ENCODE measurements at places on chromosomes 5 and 9.

DNA sequence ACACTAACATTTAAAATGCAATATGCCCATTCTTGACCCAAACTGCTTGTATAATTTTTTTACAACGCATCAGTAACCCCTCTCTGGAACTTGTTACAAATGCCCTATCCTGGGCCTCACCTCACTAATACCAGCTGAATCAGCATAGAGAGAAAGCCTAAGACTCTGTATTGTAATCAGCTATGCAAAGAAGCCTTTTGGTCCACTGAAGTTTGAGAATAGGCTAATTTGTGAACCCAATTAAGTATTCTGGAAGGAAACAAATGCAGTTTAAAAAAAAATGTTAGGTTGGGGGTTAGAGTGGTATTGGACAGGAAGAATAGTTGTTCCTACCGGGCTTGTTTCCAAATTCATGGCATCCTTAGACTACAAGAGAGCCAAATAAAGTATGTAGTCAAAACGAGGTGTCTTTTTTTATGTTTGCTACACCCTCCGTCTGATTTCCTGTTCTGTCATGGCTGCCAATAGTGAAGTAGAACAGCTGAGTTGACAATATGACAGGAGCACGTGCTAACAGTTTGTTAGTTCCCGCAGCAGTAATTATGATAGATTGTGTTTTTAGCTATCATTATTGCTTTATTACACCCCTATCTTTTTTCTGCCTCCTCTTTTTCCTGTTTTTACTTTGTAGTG lies 1048.7 kb upstream of the NUDT12 start:
- no peak for DNase-seq

DNA sequence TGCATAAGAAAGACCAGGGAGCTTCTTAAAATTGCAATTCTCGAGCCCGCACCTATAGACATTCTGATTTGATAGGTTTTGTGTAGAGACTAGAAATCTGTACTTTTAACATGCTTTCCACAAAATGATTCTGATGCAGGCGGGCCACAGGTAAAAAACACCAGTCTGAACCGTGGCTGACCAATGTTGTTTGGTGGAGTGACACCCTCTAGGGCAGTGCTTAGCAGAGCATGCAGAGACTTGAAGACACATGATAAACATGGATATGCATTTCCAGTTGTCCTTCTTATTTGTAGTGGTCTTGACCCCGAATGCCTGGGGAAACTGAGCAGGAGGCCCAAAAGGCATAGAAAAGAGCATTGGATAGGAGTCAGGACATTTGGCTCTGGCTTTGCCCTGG lies 10.5 kb upstream of the COL15A1 start:
- no peak for DNase-seq

DNA sequence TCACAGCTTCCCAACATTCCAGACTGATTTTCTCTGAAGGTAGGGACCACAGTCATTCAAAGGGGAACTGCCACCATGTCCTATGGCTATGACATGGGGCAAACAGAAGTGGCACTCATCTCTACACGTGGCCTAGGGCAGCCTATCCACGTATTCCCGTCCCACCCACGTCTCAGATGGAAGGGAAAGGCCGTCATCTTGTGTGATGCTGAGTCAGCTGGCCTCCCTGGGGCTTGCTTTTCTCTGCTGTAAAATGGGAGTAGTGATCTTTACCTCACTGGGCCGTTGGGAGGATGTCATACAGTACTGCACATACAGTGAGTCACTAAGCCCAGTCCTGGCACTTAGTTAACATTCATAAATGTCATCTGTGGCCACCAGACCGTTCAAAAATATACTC lies 72.3 kb downstream of the RAPGEF1 start:
- DNase-seq: no peak

GRCh38 chr9:89808076-89808755 lies 203.4 kb downstream of the GADD45G start:
- DNase-seq: no peak

DNA sequence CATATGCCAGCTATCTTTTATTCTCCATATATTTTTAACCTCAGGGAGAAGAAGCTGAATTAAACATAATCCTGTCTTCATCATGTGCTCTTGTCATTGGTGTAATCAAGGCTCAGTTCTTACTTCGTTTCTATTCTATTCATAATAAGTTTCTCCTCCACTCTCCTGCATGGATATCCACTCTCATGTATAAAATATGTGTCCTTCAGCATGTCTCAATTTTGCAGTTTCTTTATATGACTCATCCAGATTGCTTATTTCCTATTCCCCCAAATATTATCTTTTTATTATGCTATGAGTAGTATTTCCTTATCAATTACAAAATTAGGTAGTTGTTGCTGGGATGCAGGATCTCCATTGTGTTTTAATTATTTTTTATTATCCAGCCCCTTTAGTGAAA lies 643.7 kb upstream of the ACO1 start:
- DNase-seq: no peak

DNA sequence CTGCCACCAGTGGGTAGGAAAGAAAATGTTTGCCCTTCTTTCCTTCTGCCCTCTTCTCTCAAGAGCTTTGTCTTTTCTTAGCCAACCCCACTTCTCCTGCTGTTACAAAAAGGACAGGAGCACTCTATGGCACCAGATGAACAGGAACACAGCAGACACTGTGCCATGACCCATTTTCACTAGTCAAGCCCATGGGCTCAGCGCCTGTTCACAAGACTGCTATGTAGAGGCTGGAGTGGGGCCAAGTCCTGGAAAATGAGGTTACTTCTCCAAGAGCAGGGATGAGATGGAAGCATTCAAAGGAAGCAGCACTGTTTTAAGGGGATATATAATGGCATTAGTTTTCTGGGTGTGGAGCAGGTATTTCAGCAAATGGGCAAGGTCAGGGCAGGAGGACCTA lies 46.8 kb upstream of the GRAMD2B start:
- DNase-seq: no peak

- DNase-seq: no peak
Observed at GRCh38 chr5:176693477-176693851, 46.2 kb downstream of the TSPAN17 start.

- no peak for DNase-seq
Observed at GRCh38 chr9:32764139-32764538, 19.2 kb upstream of the TMEM215 start.

GRCh38 chr9:123059472-123060220 lies 26.2 kb downstream of the GPR21 start:
- DNase-seq: no peak

- peak; percentile 95 for DNase-seq
Observed at GRCh38 chr9:136695435-136695895, 8.2 kb upstream of the AGPAT2 start.

- no peak for DNase-seq
Observed at GRCh38 chr9:96587338-96588315, 32.0 kb downstream of the CDC14B start.

DNA sequence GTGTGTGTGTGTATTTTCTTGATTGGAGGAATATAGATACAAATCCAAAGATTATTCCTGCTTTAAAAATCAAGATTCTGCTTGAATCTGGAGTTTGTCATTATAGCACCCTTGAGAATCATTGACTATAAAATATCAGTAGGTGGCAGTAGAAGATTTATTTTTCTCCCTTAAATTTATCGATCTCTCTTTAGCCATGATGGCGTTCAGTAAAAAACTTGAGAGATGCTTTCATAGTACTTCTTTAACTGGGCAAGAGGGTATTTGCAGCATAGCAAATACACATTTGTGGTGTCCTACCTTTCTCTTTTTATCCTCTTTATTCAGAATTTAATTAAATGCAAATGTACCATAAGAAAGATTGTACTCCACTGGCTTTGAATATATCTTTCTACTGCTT lies 307.7 kb downstream of the ADGRV1 start:
- DNase-seq: peak; percentile 28

DNA sequence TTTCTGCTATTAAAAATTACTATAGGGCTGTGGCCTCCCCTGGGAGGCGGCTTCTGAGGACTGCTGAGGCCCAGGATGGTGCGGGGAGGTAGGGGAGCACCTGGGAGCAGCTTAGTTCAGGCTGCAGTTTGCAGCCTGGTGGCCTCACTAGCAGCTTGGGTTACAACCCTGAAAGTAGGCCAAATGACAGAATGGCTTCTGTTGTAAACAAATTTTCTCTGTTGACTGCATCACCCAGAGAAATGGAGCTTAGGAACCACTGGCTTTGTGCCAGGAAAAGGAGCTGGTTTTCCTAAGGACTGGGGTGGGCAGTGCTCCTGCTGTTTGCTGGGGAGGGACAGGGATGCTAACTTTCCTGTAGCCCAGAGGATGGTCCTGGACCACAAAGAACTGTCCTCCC lies 130.3 kb downstream of the ENTREP1 start:
- DNase-seq: peak; percentile 65

GRCh38 chr5:174189654-174190541 lies 144.4 kb downstream of the NSG2 start:
- DNase-seq: no peak

GRCh38 chr9:115943431-115944165 lies 210.0 kb upstream of the PAPPA start:
- DNase-seq: no peak

DNA sequence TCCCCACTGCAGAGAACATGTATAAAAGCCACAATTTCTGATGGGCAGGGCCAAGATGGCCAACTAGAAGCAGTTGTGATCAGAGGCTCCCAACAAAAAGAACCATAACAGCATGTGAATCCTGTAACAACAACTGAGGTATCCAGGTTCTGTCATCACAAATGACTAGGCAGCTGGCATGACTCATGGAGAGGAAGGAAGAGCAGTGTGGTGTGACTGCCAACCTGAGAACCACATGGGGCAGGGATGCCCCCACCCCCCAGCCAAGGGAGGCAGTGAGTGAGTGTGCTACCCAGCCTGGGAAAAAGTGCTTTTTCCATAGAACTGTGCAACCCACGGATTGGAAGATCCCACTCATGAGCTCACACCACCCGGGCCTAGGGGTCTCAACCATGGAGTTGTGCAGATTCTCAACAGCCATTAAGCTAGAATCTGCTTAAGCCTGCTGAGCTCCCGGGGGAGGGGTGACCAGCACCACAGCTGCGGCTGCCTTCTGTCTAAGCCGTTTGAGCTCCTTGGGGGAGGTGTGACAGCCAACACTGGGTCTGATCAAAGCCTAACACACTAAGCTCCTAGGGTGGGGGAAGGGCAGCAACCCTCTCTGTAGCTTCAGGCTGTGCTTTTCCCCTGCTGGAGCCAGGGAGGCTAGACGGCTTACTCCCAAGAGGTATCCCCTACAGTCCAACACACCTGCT lies 80.1 kb upstream of the DMAC1 start:
- DNase-seq: no peak

DNA sequence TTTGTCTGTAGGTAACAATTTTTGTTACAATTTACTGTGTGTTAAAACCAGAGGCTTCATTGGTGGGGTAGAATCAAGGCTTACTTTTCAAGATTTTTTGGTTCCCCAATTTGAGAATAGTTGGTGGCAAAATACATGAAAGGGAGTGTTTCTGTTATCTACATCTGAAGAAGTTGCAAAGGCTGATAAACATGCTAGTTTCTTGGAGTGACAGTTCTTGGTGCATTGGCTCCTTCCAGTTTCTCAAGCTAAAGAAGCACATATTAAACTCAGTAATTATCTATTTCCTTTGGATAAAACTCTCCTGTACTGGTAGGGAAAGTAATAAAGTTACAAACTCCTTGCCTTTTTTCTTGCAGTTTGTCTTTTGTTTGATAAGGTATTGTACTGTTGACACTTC lies 5.9 kb downstream of the MACIR start:
- no peak for DNase-seq

DNA sequence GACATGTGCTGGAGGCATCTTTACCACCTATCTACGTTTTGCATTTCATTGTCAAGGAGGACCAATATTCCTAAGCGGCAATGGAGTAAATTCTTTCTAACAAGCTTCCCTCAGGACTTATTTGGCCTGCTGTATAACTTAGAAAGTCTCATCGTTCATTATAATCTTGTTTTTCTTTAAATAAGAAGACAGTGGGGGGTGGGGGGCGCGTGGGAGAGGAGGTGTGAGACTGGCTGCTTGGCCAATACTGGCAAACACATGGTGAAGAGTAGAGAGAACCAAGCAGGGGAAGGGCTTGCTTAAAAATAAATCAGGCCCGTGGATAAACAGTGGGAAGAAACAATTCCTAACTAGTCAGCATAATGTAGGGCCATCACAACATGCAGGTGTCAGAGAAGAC lies 217.2 kb downstream of the GRIA1 start:
- DNase-seq: no peak

DNA sequence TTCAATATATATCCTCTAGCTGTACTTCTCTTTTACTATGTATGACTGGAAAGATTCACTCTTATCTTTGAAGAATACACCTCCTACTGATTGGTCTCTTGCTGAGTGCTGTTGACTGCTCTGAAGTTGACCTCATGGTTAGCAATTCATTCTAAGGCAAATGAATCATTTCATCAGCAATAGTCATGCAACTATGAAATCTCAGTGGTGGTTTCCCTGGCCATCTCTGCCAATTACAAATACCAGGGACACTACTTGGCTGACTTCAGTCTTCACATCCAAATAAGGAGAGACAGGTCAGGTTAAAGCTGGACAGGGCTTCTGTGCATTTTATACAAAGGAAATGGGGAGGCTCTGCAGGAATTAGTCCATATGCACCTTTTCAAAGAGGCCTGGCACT lies 333.5 kb upstream of the ACTBL2 start:
- no peak for DNase-seq

- no peak for DNase-seq
Observed at GRCh38 chr9:132486706-132487350, 76.8 kb downstream of the CFAP77 start.

GRCh38 chr5:154288145-154288544 lies 97.6 kb downstream of the GALNT10 start:
- DNase-seq: no peak

DNA sequence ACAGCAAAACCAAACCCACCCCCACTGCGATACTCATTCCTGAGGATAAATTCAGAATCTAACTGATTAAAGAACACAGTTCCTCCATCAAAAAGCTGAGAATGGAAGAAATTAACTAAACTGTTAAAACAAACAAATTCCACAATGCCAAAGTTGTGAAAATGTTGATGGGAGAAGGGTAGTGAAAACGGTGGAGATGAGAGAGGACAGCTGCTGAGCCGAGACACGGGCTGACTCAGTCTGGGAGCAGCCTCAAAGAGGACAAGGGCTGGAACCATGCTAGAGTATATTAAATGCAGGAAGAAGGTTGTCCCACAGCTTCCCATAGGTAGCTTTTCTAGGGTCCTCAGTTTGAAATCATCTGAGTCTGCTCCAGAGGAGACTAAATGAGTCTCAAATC lies 14.3 kb downstream of the ADAMTS12 start:
- no peak for DNase-seq

DNA sequence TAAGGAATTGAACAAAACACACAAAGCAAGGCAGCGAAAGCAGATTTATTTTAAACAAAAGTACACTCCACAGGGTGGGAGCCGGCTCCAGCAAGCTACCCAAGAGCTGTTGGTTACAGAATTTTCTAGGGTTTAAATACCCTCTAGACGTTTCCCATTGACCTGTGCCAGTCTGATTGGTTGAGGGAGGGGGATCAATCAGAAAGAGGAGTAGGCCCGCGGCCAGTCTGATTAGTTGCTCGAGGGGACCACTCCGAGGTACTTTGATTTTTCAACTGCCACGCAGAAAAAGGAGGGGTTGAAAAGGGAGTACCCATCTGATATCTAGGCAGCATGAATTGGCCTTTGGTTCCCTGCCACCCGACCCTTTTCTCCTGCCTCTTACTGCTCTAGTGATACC lies 998 bp downstream of the SRP19 start:
- no peak for DNase-seq
